ENCODE measurements at places on chromosomes 6 and 20.

DNA sequence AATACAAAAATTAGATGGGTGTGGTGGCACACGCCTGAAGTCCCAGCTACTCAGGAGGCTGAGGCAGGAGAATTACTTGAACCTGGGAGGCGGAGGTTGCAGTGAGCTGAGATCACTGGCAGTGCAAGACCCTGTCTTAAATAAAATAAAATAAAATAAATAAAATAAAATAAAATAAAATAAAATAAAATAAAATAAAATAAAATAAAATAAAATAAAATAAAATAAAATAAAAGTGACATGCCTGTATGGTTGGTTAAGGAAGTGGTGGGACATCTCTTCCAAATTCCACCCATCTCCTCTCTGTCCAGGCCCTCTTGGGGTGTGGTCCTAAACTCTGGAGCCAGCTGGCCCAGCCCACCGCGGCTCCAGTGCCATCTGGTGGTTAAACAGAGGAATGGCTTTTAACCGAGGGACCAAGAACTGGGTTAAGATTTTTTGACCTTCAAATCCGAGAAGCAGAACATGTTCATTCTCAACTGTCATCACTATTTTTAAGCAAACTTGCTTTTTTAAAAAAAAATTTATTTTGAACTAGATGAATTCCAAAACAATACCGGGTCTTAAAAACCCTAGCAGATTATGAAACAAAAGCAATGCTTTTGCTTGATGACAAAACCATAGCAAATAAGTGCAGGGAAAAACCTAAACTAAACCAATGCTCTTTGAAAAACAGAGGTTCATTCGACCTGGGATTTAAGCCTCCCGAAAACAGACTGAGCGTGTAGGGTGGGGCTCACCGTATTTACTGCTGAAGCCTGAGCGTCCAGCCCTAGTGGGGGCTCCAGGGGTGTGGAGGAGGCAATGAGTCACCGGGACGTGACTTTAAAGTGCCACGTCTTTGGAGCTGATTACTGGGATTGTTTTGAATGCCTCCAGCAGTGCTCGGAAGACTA lies 68.8 kb downstream of the CDC5L start:
- no peak for DNase-seq
- H3K27me3 ChIP-seq, result peaks cover 20% of the 10 kb centered on the region
- H3K36me3 ChIP-seq, result peaks cover 5% of the 10 kb centered on the region
- peaks cover 3% of the 10 kb centered on the region for H3K4me1 ChIP-seq
- H3K4me3 ChIP-seq, result no peak overlapping the region
- H3K27ac ChIP-seq, result no peak overlapping the region

DNA sequence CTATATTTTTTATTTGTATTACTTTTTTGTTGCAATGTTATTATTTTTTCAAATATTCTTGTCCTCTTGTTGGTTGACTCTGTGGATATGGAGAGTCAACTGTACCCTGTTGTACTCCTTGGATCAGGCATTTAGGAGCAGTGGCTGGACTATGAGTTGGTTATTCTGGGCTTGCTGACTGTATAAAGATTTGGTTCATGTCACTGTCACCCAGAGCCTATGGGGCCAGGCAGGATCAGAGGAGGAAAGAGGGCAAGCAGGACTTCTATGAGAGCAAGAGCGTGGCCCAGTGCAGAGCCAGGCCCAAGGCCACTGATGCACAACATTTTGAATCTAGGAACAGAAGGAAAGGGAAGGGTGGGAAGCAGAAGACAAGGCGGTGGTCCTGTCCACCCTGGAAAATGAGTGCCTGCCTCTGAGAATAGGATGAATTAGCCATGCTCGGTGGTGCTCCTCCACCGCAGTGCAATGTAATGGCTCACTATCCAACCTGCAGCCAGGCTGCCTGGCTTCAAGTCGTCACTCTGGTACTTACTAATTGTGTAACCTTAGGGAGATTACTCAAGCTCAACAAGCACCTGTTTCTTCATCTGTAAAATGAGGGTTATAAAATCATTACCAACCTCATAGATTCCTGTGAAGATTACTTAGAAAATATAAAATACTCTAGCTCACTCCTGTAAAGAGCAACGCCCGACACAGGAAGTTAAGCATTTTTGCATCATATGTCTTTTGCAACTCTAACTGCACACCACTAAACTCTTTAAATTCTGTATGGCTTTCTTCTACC lies 192.1 kb downstream of the KCNQ5 start:
- no peaks in the 10 kb centered on the region for H3K36me3 ChIP-seq
- H3K4me3 ChIP-seq, result no peak overlapping the region
- H3K4me1 ChIP-seq, result no peaks in the 10 kb centered on the region
- no peaks in the 10 kb centered on the region for H3K27me3 ChIP-seq

DNA sequence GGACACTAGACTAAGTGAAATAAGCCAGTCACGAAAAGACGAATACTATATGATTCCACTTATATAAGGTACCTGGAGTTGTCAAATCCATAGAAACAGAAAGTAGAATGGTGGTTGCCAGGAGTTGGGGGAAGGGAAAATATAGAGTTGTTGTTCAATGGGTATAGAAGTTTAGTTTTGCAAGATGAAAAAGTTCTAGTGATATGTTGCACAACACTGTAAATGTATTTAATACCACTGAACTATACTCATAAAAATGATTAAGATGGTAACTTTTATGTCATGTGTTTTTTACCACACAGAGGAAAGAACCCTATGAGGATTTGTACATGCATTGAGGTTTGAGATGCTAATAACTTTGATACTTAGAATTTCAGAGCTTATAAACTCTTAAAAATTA lies 46.0 kb upstream of the TRAM2 start:
- no peaks in the 10 kb centered on the region for H3K36me3 ChIP-seq
- H3K4me3 ChIP-seq, result no peak overlapping the region
- H3K4me1 ChIP-seq, result no peaks in the 10 kb centered on the region
- H3K27me3 ChIP-seq, result no peaks in the 10 kb centered on the region
- no peak for DNase-seq

GRCh38 chr20:11965602-11966001 lies 47.9 kb downstream of the BTBD3 start:
- peaks cover 10% of the 10 kb centered on the region for H3K4me1 ChIP-seq
- H3K4me3 ChIP-seq, result no peak overlapping the region
- no peak for DNase-seq
- H3K27ac ChIP-seq, result no peak overlapping the region
- H3K27me3 ChIP-seq, result no peaks in the 10 kb centered on the region
- no peaks in the 10 kb centered on the region for H3K36me3 ChIP-seq

GRCh38 chr20:23266530-23267398 lies 83.8 kb upstream of the NXT1 start:
- no peak overlapping the region for H3K27ac ChIP-seq
- no peak for DNase-seq
- peaks cover 5% of the 10 kb centered on the region for H3K36me3 ChIP-seq
- peaks cover 19% of the 10 kb centered on the region for H3K4me1 ChIP-seq
- peaks cover 3% of the 10 kb centered on the region for H3K27me3 ChIP-seq
- no peak overlapping the region for H3K4me3 ChIP-seq

DNA sequence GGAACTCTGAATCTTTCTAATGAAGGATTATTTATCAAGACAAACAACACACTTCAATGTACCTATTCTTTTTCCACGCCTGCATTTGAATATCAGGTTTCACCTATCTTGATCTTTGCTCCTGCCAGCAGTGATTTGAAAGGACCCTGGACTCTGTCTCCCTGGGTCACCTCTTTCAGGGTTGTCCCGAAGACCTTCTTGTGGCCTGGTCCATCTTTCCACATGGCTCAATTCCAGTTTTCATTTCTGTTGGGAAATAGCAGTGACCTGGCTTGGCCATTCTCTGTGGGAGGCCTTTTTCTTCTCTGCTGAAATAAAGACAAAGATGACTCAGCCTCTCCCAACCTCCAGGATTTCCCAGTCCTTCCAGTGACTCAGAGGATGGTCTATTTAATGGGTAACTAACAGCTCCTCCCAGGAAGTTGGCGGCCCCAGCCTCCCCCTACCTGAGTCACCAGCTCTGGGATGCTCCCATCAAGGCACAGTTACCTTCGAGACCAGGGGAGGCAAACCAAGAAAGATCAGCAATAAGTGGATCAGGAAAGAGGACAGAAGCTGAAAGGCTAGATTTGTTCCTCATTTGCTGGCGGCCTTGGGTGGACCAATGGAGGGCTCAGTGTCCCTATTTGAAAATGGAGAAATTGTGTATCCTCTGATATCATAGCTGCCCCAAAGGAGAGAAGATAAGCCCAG lies 120.2 kb upstream of the RNF24 start:
- H3K36me3 ChIP-seq, result no peaks in the 10 kb centered on the region
- no peak overlapping the region for H3K4me3 ChIP-seq
- H3K4me1 ChIP-seq, result peaks cover 19% of the 10 kb centered on the region
- peaks cover 7% of the 10 kb centered on the region for H3K27me3 ChIP-seq
- H3K27ac ChIP-seq, result peak overlapping the region; percentile 73

DNA sequence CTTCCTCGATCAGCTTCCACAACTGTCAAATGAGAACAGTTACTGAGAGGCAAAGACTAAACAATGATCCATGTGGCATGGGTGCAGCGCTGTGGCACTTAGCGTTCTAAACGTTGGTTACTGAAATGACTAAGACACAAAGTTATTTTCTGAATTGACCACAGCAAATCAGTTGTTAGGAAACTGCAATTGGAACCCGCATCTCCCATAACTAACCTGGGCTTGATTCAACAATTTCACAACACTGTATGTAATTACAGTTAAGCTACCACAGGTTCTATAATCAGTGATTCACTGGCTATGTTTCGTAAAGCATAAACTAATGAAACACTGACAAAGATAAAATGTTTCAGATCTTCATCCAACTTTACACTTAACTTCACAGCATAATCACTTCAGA lies 12.5 kb downstream of the WDR27 start:
- H3K4me1 ChIP-seq, result no peaks in the 10 kb centered on the region
- H3K4me3 ChIP-seq, result no peak overlapping the region
- no peak overlapping the region for H3K27ac ChIP-seq
- no peak for DNase-seq

- no peaks in the 10 kb centered on the region for H3K27me3 ChIP-seq
- peaks cover 2% of the 10 kb centered on the region for H3K36me3 ChIP-seq
- peaks cover 65% of the 10 kb centered on the region for H3K4me1 ChIP-seq
- peak overlapping the region; percentile 96 for H3K27ac ChIP-seq
- DNase-seq, result no peak
These were observed 88.3 kb downstream of the CD24 start for GRCh38 chr6:106886081-106886843.

DNA sequence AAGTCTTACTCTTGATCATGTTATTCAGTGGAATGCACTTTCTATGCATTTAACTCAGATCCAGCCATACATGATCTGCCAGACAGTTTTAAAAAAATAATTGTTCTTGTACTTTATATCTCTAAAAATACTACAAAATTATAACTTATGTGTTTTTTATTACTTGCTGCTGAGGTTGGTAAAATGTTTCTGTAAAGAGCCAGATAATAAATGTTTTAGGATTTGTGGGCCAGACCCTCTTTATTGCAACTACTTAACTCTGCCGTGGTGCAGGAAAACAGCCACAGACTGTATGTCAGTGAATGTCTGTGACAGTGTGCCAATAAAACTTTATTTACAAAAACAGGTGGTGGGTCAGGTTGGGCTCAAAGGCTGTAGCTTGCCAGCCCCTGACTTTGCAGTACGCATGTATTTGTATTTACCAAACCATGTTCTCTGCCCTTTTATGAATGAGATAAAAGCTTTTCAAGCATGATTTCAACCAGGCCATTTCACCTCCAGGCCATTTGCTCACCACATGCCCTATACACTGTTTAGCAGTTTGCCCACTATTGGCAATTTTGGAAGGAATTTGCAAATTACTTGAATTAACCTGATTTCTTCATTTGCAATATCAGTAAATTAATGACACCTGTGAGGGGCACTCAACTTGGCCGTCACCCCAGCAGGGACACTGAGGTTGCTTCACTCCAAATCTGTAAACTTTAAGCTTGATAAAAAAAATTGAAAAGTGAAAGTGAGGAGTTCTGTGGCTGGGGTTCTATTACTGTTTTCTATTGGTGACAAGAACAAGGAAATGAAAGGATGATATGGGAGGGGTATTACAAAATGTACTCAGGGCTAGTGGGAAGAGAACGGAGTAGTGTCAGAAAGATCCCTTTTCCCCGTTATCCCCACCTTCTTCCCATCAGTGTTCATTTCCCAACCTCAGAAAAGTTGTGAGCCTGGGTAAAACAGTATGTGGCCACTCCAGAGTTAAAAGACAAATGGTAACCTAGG lies 133.4 kb downstream of the CEBPB start:
- no peak overlapping the region for H3K4me3 ChIP-seq
- H3K4me1 ChIP-seq, result peaks cover 3% of the 10 kb centered on the region
- H3K27me3 ChIP-seq, result peaks cover 3% of the 10 kb centered on the region
- DNase-seq, result no peak

DNA sequence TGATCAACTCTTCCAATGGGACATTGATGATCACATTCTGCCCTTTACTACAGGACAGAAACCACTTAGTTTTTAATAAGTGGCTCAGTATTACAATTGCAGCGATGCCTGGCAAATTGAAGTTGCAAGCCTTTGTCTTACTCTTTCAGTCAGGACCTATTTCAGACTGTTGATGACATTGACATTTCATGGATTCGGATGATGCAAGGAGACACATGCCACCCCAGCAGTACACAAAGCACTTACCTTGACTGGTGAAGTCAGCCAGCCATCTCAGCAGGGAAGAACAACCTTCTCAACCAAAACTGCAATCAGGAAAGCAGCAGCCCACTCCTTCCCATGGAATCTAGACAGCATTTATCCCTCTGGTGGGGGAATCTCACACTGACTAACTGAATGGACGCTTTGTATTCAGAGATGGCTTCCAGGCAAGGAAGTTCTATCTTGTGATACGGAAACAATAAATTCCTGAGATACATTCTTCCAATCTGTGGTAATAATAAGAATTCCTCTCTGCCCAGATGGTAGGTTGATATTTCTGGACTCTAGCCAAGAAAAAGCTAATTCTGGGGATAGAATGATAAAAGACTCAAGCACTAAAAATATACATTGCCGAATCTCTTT lies 24.8 kb downstream of the NFYA start:
- DNase-seq, result no peak
- peaks cover 40% of the 10 kb centered on the region for H3K36me3 ChIP-seq
- H3K4me1 ChIP-seq, result no peaks in the 10 kb centered on the region
- no peak overlapping the region for H3K4me3 ChIP-seq
- H3K27me3 ChIP-seq, result no peaks in the 10 kb centered on the region

- peaks cover 27% of the 10 kb centered on the region for H3K4me1 ChIP-seq
- no peak overlapping the region for H3K4me3 ChIP-seq
- no peaks in the 10 kb centered on the region for H3K36me3 ChIP-seq
These were observed 25.7 kb downstream of the EPHA7 start for GRCh38 chr6:93393554-93394074.

DNA sequence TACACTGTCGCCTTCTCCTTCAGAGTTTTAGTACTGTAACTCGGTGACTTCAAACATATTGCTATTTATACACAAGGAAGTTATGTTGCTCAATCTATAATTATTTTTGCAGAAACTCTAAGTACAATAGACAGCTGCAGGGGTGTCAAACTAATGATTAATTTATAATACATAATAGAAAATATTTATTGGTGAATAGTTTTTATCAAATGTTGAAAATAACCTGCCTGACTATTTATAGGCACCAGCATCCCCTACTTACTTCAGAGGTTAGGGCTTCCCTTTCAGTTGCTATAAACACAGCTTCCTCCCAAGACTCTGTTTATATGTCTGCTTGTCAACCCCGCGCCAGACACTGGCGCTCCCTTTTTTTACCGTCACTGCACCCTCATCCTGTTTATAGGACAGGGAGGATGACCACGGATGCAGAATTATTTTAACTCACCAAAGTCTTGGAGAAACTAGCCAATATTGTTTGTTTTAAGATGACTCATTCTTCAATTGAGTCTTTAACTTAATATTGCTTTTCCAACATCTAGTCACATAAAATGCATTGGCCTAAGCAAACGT lies 225.0 kb downstream of the ALDH8A1 start:
- H3K36me3 ChIP-seq, result no peaks in the 10 kb centered on the region
- H3K27me3 ChIP-seq, result no peaks in the 10 kb centered on the region
- no peak overlapping the region for H3K27ac ChIP-seq
- DNase-seq, result no peak
- no peak overlapping the region for H3K4me3 ChIP-seq

GRCh38 chr6:137792160-137793033 lies 74.7 kb upstream of the TNFAIP3 start:
- no peak overlapping the region for H3K4me3 ChIP-seq
- no peaks in the 10 kb centered on the region for H3K27me3 ChIP-seq
- peaks cover 11% of the 10 kb centered on the region for H3K4me1 ChIP-seq
- no peak overlapping the region for H3K27ac ChIP-seq
